A549 treated with ZK216348 at 1 μM for 4 hours (cell line): ENCODE measurements at places on chromosomes 2 and 18. TPM values are rescaled to one million over a fixed set of nuclear protein-coding genes. Genes with fewer than 3 reads are reported as not detected.

Gene FSIP2
- total RNA-seq: not detected in 5 replicates

Gene APCDD1
- total RNA-seq: not detected in 5 replicates

Gene KIF1A
- 0.57 to 0.95 TPM (median 0.69 TPM) in 5 replicates for total RNA-seq

Gene PTMA
- total RNA-seq: 1,592 to 1,810 TPM (median 1,697 TPM) in 5 replicates

Gene ATP8B1
- 5.9 to 10.4 TPM (median 8.3 TPM) in 5 replicates for total RNA-seq
